NCI-H2081 (cell line): ENCODE measurements at places on chromosomes 1 and 21.

DNA sequence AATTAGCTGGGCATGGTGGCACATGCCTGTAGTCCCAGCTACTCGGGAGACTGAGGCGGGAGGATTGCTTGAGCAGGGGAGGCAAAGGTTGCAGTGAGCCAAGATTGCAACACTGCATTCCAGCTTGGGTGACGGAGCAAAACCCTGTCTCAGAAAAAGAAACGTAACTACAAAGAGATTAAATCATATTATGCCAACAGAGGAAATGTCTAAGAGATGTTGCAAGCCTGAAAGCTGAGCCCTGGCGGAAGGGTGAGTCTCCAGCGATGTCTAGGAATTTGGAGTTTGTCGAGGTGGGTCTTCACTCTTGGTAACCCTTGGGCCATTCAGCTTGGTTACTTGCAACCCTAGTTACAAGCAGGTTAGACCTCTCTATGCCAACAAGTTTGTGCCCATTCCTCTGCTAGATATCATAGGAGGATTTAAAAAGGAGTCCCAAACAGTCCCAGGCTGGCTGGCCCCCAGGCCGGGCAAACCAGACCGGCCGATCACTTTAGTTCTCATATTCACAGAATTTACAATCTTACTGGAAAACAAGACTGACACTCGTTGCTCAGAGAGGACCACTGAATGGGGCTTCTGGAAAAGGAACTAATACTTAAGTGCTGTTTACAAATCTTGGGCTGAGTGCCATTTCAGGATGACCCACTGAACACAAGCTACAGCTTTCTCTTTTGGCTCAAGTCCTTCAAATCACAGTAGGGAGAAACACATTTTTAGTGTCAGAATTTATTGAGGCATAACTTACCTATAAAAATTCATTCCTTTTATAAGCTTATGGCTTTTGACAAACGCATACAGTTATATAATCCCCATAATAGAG is 27.1 kb downstream of the SLC30A1 start:
- DNase-seq, result no peak

DNA sequence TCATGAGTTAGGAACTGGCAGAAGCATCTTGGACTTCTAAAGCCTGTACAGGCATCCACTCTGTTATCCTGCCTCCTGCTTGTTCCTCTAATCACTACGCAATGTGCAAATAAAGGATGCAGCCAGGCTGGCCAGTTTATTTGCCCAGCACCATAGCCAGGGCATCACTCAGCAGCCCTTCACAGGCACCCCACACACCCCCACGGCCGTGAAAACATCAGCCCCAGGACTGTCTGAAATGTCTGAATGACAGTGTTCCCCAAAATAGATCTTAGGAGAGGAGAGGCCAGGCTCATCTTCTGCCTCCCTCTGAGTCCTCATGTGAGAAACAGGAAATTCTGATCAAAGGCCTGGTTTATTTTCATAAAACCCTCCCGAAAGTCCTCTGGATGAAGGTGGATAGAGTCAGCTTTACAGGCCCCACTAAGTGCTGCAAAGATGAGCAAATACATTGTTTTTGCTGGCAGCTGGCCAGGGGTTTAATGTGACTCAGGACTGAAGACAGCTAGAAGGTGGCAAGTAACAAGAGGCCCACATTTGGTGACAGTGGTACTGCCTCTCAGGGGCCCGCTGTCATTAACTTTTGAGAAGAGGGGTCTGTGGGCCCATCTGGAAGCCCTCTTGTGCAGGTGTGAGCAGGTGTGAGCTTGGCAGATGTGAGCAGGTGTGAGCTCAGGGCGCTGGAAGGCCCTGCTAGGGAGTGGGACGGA is 32.9 kb downstream of the GRHL3 start:
- DNase-seq, result no peak

DNA sequence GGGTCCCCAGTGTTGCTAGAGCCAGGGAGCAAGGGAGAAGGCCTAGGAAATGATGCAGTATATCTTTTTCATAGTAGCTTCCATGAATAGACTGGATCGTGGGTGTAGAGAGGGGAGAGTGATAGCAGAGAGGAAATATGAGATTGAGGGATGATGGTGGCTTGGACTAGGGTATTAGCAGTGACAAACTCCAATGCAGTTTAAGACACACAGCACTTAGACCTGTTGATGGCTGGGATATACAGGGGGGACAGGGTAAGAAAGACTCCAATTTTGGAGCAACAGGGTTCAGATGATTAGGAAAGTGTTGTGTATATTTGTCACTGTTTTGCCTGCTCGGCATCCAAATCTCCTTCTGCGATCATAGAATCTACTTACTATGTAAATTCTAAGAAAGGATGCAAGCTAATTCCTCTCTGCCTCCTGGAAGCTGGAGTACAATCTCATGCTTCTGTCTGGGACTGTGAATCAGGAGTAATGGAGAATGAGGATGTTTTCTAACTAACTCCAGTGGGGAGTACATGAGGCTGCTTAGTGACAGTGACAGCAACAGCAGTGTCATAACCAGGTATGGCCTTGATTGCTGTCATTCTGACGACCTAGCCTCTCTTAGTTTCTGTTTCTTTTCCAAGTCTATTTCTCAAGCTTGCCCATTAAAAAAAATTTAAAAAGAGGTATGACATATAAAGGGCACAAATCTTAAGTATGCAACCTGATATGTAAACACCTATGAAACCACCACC is 47.5 kb downstream of the SYDE2 start:
- no peak for DNase-seq

- DNase-seq, result no peak
Observed at GRCh38 chr1:165137551-165138316, 218.8 kb downstream of the LMX1A start.

DNA sequence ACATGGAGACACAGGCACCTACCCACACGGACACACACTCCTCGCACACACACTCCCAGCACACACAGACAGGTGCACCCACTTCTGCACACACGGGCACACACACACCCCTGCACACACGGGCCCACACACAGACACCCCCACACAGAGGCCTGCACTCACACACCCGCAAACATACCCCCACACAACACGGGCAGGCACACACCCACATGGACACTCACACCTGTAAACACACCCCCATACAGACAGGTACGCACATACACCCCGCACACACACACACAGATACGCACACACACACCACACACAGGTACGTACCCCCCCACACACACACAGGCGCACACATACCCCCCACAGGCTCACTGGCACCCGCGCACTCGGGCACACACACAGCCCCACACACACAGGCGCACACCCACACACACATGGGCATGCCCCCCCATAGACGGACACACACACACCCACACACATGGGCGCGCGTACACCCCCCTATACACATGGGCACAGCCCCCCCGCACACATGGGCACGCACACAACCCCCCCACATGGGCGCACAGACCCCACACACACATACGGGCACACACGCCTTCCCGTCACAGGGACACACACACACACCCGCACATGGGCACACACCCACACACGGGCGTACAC is 6.1 kb downstream of the ATAD3A start:
- no peak for DNase-seq

DNA sequence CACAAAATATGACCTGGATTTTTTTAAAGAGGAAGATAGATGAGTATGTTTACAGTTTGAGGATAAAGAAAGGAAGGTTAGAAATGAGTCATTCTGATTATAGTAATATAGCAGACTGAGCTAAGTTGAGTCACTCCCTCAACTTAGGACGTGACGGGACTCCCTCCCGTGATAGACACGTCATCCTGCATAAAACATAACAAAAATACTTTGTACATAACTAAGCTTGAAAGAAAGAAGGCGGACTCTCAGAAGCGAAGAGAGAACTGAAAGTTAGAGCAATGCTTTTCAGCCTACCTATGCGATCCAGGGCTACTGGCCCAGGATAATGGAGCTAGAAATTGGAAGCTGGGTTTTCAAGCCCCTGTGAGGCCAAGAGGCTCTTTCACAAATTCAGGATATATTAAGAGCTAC is 53.0 kb upstream of the DESI2 start:
- no peak for DNase-seq

GRCh38 chr1:148362626-148363438 is 120.3 kb downstream of the PPIAL4G start:
- no peak for DNase-seq

DNA sequence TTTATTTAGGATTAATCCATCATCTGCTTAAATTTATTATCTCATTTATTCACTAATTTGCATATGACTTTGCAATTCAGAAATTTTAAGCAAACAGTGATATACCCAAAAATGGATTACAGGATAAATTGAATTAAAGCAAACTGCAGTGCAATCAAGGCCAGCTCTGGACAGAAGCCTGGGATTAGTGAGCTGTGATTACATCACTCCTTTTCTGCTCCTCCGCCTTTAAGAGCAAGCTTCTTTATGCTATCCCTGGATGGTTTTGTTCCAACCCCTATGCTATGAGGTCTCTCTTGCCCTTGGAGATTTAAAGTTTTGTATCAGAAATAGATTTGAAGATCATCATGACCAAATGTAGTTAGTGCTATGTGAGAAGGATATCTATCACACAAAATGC is 32.6 kb downstream of the GPR52 start:
- no peak for DNase-seq

- DNase-seq, result no peak
Observed at GRCh38 chr1:192601143-192601542, 25.6 kb downstream of the RGS1 start.

GRCh38 chr1:39410915-39411436 is 80.5 kb upstream of the BMP8A start:
- peak; percentile 8 for DNase-seq

DNA sequence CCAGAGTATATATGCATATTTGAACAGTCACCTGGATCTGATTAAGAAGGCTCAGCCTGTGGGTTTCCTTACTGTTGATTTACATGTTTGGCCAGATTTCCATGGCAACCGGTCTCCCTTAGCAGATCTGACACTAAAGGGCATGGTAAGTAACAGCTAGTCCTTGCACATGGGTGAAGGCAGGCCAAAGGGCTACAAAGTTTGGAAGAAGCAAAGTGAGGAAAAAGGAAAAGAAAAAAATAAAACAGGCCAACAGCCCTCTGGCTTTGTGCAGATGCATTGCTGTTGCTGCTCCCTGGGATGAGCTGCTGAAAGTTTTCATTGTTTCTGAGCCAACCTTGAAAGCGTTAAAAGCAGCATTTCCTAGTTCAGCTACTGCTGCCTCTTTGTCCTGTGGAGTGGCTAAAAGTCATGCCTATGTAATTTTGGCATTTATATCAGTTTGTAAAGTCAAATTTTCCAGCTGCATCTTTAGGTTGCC is 176.5 kb upstream of the HOOK1 start:
- no peak for DNase-seq

DNA sequence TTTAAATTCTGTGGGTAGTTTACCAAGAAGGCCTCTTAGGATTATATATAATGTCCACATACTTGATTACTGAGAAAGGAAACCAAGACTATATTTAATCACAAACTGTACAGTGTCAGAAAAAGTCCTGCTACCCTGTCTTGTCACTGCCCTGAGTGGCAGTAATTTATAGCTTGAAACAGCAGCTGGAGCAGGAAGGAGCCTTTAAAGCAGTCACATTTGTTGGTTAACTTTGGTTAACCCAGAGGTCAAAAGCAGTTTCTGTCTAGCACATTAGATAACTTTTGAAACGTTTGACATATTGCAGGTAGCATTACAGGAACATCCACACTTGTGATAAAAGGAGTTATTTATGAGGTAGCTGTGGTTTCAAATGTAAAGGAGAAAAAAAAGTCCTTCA is 161.7 kb downstream of the ROR1 start:
- DNase-seq, result no peak

DNA sequence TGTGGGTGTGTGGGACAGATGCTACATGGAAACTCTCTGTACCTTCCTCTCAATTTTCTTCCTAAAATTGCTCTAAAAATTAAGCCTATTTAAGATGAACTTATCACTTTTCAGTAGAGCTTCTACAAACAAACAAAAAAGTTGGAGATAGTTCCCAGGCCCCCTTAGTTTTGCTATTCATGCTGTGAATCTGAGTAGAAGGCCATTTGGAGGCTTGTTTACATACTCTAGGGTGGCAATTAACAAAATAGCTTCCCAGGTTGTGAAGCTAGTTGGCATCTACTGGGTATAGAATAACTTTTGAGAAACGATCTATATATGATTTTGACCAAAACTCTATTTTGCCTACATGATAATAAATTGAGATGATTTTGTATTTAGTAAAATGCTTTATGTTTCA is 541.4 kb upstream of the B3GALT2 start:
- peak; percentile 17 for DNase-seq

DNA sequence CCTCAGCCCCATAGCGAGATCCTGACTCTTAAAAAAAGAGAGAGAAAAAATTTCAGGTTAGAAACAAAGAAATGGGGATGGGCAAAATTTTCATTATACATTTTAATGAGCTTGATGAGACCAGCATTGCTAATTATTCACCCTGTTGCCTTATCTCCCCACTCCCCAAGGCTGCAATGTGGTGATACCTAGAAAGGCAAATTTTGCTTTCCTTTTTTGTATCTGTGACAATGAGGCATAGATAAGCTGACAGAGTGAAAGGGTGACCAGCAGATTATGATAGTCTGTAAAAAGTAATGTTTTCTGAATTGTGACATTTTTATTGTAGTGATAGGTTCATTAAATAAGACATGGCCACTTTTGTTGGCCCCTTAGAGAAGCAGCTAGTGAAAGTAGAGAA is 12.9 kb downstream of the SRRM1 start:
- no peak for DNase-seq

DNA sequence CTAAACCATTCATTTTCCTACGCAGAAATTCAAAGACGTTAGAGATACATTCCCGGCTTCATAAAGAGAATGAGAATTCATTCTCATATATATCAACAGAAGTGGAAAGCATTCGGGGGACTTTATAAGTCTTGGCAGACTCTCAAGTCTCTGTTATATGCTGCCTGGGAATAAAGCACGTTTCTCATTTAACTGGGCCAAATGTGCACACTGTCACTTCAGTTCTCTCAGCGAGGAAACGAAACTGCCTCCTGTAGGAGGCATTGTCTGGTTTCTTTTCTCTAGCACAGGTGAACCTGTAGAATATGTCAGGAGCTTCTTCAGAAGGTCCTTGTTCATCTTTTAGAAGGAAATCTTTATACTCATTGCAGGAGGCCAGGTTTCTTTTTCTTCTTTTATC is 367.6 kb downstream of the PTBP2 start:
- DNase-seq, result no peak

- DNase-seq, result no peak
Observed at GRCh38 chr1:24275510-24275909, 43.6 kb upstream of the GRHL3 start.

DNA sequence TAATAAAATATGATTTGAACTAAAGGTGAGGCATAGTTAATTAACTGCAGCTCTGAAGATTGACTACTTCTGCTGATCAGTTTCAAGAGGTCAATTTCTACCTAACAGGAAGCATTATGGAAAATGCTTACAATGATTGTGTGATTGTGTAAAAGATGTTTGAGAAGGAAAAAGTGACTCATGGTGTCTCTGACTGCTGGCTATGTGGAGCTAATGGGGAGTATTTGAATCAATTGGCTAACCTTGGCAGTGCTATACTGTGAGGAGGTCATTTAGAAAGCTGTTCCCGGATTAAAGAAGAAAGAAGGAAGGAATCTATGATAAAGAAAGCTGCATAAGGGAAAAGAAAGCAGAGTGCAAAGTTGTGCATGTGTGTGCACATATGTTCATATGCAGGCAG is 376.5 kb downstream of the ADGRL2 start:
- no peak for DNase-seq
